ENCODE measurements at places on chromosomes 7 and 10.

DNA sequence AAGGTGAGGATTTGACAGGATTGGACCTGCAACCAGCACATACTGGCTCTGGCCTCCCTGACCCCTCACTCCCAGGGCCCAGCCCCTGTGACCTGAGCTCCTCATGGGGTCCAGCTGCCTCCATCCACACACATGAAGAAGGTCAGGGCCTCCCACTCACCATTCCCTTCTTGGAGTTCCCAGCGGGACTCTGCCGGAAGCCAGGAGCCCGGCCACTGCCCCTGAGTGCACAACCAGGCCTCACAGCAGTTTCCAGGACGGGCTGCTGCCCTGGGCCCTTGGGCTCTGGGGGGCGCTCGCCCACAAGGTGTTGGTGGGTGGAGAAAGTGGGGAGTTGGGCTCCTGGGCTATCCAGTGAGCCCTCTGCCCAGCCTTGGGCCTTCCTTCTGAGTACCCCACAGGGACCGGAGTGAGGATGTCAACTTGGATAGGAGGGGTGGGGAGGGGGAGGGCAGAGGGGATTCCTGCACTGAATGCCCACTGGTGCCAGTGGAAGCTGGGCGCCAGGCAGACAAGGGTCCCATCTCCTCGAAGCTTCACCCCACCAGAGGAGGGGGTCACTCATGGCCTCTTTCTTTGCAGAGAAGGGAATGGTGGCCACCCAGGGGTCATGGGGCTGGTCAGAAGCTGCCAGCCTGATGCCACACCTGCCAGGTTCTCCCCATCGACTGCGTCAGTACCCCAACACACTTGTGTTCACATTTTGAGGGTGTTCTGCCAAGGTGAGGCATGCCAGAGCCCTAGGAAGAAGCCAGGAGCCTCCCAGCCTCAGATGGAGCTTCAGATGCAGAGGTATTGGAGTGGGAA is 115.3 kb downstream of the PTPN20 start:
- no peak for DNase-seq

DNA sequence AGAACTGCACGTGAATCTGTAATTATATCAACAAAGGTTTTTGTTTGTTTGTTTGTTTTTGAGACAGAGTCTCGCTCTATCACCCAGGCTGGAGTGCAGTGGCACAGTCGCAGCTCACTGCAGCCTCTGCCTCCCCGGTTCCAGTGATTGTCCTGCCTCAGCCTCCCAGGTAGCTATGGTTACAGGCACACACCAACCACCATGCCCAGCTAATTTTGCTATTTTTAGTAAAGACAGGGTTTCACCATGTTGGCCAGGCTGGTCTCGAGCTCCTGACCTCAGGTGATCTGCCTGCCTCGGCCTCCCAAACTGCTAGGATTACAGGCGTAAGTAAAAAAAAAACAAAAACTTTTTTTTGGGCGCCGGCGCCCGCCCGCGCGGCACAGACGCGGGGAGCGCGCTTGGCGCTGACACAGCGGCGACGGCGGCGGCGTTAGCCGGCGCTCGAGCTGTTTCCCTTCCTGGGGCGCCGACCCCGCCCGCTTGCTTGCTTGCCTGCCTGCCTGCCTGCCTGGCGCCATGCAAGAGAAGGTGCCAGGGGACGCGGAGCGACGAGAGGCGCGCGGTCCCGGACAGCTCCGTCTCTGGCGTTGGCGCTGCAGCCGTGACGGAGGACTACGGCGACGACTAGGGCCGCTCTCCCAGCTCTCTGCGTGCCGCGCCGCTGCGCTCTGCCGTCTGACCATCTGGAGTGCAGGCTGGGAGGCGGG is 171.4 kb upstream of the NUPR2 start:
- peak; percentile 27 for DNase-seq

DNA sequence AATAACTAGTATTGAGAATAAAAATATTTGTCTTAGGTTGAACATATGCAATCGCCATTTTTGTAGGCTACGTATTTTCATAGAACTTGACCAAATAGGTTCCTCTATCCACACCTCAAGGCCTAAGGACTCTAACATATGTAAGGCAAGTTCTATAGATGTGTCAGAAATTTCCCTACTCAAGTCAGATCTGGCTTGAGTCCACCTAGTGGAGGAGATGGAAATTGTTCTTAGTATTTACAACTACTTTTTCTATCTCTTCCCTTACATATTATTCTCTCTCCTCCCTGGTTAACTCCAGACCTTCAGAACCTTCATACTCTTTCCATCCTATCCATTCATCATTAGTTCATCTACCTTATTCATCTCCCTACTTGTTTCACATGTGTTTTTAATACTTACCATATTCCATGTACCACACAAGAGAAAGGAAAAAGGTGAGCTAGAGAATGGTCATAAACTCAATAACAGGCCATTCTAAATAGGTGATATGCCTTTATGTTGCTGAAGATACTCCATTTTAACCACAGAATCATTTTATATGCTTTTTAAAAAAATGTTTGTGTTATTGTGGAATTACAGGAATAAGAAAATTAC is 174.5 kb upstream of the HDAC9 start:
- DNase-seq = no peak

- DNase-seq = no peak
Observed at GRCh38 chr10:16720812-16721211, 96.4 kb downstream of the RSU1 start.

GRCh38 chr7:55965100-55965470 is 700 bp downstream of the NIPSNAP2 start:
- DNase-seq = no peak

DNA sequence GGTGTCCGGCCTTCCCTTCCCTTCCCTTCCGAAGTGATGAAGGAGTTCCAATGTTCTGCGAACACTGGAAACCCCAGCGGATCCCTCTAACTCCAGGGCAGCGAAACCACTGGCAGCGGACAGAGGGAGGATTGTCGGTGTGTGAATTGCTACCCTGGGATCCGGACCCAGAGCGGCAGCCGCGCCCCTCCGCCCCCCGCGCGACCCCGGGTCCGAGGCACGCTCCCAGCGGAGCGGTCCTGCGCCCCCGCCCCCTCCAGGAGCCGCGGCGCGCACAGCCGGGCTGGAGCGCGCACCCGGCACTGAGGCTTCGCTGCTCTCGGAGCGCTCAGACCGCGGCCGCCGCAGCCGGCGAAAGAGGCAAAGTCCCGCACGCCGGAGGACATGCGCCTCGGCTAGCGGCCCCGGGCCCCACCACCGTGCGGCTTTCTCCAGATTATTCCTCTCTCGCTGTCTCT is at the start of gene PTPRZ1:
Gene PTPRZ1, plus strand, starts transcription at position 331 of the 458 bp plus-strand sequence. CDS start 339 bp downstream, outside the sequence.
- DNase-seq = peak; percentile 0

DNA sequence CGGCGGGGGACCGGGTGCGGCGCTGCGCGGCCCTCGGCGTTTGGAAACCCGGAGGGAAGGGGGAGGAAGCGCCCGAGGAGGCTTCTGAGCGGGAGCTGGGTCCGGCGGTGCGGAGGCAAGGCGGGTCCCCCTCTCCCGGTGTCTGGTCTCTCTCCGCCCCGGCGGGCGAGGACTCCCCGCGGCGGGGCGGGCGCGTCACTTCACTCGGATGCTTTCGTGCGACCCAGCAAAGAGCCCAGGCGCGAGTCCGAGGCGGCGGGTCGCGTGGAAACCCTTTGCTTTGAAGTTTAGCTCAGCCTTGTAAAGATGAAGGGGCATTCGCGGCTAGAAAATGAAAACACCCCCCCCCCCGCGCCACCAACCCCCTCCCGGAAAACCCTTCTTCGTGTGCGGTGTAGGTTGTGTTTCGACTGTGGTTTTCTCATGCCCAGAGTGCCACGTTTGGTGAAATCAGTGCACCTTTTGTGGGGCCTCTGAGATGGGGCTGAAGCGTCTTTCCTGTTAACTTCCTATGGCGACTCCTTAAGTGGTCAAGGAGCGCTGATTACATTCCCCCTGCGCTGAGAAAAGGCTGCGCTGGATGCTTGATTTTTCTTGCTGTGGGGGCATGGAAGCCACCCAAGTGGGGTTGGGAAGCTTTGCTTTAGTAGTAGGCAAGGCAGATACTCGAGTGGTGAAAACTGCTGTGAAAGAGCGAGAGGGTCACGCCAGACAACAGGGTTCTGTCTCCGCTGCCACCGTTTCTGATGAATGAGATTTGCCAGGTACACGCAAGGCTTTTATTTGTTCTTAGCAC is 876 bp downstream of the GNAI1 start:
- no peak for DNase-seq

GRCh38 chr10:71132321-71132810 is 80.0 kb upstream of the UNC5B start:
- DNase-seq = no peak

DNA sequence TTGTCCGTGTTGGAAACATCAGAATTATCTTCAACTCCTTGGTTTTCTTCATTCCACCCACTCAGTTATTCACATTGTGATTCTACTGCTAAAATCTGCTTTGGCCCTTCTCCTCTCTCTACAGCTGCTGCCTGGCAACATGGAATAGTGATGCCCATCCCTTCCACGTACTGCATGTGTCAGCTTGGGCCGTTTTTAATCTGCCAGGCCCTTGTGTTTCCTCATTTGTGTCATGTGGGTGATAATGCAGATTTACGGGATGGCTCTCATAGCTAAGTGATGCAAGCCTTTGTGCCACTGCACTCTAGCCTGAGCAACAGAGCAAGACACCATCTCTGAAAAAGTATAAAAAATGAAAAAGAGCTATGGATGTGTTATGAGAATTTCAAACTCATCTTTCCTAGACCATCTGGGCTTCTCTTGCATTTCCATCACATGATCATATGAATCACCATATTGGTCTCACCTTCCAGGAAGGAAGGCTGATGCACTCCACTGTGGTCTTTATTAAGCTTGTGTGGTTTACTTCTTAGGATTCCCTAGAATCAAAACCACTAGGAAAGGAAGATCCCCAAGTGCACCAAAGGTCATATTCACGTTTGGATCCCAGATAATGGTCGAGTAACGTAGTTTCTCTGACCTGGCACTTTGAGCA is 20.6 kb upstream of the CELF2 start:
- no peak for DNase-seq

GRCh38 chr7:106659166-106659962 is 1.6 kb downstream of the CCDC71L start:
- DNase-seq = no peak

DNA sequence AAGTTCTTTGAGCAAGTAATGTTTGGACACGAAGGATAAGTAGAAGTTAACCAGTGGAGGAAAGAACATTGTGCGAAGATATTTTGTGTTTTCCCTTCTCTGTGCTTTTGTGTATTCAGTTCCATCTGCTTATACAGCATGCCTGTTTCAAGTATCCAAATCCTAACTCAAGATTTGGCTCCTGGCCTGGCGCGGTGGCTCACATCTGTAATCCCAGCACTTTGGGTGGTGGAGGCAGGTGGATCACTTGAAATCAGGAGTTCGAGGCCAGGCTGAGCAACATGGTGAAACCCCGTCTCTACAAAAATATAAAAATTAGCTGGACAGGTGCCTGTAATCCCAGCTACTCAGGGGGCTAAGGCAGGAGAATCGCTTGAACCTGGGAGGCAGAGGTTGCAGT is 40.8 kb upstream of the TPST1 start:
- no peak for DNase-seq

- no peak for DNase-seq
Observed at GRCh38 chr10:49407151-49407550, 11.3 kb upstream of the DRGX start.

DNA sequence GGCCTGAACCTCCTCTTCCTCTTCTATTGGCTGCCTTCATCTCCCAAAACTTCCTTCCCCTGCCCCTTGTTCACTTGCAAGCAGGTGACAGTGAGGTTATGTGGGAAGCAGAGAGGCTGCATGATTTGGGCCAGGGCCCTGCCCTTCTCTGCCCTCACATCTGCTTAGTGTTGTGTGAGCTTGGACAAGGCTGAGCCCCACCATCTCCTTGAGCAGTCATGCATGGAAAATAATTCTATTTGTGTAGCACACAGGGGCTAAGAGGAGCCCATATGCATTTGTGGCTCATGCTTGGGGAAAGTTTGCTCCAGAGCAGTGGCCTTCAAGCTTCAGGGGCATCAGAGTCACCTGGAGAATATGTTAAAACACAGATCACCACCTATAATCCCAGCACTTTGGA is 26.8 kb upstream of the AQP1 start:
- no peak for DNase-seq

DNA sequence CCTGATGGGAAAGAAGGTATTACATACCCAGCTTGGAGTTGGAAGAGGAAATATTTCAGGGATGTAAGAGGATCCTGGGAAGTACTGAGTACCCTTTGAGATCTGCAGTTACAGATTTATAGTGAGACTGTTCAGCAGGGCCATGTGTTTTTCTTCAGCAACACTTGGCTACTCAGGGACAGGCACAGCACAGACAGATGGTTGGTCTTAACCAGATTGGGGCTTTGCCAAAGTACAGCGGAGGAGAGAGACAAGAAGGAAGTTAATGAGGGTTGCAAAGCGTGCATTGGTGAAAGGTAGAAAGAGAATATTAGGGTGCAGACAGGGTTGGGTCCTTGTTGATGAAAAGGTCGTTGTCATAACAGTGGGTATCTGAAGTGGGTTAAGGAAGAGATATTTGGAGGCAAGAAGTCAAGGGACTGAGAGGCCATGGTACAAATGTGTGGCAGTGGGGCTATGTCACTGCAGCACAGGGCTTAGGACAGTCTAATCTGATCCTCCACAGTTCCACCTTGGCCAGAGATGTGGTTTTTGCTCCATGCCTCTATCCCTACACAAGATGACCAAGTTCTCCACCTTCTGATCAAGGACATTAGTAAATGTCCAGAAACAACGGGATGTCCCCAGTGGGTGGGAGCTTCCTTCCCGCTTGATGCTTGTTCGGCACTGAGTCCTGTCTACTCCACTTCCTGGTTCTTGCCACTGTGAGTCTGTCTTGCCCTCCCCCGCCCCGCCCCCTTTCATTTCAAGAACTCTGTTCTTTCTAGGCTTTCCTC is 18.9 kb upstream of the DNAJC1 start:
- DNase-seq = no peak

- peak; percentile 55 for DNase-seq
Observed at GRCh38 chr7:82444220-82444909, 788 bp upstream of the CACNA2D1 start.

GRCh38 chr7:8226501-8226900 is 35.5 kb downstream of the ICA1 start:
- DNase-seq = no peak

GRCh38 chr7:142913051-142913450 is 20.5 kb downstream of the TRPV5 start:
- no peak for DNase-seq

DNA sequence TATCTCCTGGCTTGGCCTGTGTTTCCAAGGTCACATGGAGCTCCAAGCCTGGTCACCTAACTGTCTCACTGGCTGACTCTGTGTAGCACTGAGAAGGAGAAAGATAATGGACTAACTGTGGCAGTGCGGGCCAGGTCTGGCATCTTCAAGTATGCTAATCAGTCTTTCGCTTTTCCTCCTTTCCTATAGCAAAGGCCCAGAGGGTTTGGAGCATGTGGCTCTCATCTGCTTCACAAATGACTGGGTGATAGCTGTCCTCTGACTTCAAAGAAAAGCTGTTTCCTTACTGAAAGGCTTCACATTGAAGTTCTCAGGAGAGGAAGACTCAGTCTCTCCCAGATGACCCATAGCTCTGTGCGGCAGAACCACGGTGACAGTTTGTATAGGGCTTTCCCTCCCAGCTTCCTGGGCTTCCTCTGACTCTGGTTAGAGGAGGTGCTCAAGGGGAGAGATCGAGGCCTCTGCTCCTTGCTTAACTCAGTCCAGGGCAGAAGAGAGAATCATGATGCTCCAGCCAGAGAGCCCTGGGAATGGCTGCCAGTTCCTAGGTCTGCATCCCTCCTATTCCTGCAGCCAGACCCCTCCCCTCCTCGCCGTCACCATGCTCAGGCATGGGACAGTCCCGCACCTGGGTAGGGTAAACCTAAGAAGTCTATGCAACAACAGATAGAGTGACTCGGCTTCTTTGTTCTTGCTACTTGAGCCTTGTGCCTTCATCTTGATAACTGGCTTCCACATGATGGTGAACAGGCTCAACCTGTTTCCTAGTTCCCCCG is 72.3 kb downstream of the CCDC71L start:
- DNase-seq = no peak

- DNase-seq = no peak
Observed at GRCh38 chr10:93821051-93821772, 63.5 kb downstream of the LGI1 start.

Data from caudate nucleus (tissue), 63 donors.